HT-29 (cell line): ENCODE measurements at places on chromosomes 7 and 10. TPM values are rescaled to one million over a fixed set of nuclear protein-coding genes. Genes with fewer than 3 reads are reported as not detected.
A peak's percentile ranks its signal among the peaks of the same experiment; 100 is the strongest.

GRCh38 chr10:130463104-130463875 is 327.1 kb downstream of the GLRX3 start:
- DNase-seq: no peak

BLNK gene
- 0.08 and 0.16 TPM in 2 replicates for total RNA-seq

GRCh38 chr10:14751921-14752320 is 22.8 kb downstream of the FAM107B start:
- no peak for DNase-seq

DNA sequence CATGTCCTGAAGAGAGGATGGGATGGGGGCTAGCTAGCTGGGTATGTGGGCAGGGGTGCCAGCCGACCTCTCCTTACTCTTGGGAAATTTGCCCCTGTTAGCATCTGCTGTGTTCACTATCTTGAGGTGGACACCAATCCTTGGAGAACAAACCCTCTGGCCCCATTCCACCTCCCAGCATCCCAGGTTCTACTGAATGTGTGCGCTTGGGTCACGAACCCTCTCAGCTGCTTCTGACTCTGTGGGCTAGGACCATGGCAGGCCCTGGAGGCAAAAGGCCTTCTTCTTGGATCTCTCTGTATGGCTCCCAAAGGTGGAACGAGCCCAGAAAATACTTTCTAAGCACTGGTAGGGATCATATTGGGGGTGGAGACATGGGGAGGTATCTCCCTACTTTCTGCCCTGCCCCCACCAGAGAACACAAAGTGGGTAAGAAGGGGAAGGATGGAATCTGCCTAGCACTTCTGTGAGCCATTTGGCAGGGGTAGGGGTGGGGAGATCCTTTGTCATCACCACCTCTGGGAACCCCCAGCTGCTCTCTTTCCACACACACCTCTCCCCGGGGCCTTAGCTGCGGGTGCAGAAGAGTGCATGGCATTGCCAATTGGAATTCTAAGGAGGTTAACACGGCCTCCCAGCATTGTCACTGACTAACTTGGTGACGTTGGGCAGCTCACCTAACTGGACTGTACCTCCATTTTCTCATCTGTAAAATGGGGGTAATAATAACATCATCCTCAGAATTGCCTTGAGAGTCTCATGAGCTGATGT is 7.7 kb downstream of the UNC5B start:
- no peak for DNase-seq

GRCh38 chr7:96182424-96183158 is 139.3 kb downstream of the SLC25A13 start:
- DNase-seq: no peak

GPR37 gene
- total RNA-seq: 8.8 and 9.7 TPM in 2 replicates

- DNase-seq: no peak
Measured at GRCh38 chr10:60853107-60853506, 74.8 kb downstream of the CDK1 start.

DNA sequence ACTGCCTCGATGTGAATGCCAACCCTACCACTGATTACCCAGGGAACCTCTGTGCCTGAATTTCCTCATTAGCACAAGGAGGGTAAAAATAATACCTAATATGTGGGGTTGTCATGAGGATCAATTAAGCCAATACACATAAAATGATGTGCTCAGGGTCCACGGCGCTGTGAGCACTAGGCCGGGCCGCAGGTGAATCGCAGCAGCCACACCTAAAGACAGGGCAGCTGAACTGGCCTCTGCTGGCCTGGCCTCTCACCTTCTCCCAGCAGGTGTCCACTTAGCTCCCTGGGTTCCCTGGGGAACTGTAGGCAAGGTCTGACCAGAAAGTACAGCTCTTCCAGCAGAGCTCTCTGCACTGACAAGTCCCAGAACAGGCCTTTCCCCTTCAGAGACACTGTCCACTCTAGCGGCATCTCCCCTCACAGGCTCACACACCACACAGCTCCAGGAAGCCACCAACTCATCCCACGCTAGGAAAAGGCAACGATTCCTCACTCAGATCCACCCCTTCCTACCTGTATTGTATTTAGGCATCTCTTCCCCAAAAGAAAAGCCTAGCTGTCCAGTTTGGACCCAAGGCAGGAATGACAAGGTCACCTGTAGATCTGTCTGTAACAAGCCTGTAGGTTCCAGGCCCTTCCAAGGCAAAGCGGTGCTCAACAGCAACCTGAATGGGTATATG is 273.1 kb downstream of the USP6NL start:
- no peak for DNase-seq

NEURL1 gene
- total RNA-seq: 5.4 and 7.2 TPM in 2 replicates

TMEM184A gene
- 47.2 and 50.9 TPM in 2 replicates for total RNA-seq

BAMBI gene
- 0.68 and 1.4 TPM in 2 replicates for total RNA-seq

DNA sequence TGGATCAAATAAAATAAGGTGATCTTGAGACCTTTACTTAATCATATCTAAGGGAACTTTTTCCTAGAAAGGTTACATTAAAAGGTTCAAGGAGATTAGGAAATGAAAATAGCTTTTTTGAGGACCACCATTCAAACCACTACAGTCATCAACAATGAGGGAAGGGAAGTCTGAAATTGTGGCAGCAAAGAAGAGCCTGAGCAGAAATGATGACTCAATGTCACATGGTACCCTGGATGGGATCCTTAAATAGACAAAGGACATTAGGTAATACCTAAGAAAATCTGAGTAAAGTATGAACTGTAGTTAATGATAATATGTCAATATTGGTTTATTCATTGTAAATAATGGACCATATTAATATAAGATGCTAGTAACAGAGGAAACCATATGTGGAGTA is 236.0 kb downstream of the SEMA3D start:
- no peak for DNase-seq

- DNase-seq: peak; percentile 96
Measured at GRCh38 chr7:73623798-73624668, at the start of gene MLXIPL. TSS of gene MLXIPL (minus strand) at chr7:73624522. CDS start at chr7:73624492, 30 bp downstream.

DNA sequence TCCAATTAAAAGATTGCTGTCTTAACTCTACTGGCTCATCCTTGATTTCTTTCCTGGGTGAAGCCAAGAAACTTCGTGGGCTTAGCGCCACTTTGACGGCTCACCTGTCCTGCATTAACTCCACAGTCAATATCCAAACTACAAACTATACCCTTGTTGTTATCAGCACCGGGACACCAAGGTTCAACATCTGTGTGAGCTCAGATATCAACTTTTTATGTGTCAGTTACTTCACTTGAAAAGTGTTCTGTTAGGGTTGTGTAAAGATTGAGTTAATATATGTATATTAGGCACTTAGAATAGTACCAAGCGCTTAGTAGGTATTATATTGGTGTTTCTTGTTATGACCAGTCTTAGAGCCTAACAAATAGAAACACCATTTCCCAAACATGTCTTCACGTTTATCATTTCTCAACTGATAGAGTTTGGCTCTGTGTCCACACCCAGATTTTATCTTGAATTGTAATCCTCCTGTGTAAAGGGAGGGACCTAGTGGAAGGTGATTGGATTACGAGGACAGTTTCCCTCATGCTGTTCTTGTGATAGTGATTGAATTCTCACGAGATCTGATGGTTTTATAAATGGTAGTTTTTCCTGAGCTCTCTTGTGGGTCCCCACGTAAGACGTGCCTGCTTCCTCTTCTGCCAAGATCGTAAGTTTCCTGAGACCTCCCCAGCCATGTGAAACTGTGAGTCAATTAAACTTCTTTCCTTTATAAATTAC is 19.0 kb upstream of the ST8SIA6 start:
- DNase-seq: no peak

DNA sequence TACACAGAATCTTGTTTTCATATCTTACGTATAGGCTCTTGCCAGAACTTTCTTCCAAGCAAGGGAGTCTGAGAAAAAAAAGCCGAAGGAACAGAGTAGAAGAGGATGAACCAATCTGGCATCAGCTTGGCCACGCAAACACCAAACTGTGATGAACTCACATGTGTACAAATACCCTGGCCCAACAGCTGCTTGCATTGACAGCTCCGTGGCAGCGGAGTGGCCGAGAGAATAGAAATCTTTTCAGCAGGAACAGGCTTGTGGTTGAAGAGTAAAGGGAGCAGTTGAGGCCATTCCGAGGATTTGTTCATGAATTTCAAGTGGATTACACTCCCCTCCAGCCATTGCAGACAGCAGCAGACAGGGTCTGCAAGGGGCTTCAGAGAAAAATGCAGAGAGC is 173.8 kb upstream of the PLXNA4 start:
- DNase-seq: no peak

DNA sequence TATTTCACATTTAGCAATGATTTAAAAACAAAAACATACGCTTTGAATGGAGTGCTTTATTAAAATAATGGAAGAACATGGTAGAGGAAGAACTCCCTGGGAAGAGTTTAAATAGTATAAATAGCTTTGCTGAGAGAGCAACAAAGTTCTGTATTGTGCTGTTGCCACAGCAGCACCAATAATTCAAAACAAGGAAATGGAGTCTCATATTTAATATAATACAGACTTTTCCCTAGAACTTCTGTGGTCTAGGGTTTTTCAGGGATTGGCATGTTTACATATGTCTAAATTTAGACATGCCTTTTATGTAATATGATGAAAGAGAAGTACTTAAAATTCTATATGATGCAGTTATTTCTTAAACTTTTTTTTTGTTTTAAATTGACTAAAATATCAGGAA is 217.2 kb upstream of the HDAC9 start:
- DNase-seq: no peak

DNA sequence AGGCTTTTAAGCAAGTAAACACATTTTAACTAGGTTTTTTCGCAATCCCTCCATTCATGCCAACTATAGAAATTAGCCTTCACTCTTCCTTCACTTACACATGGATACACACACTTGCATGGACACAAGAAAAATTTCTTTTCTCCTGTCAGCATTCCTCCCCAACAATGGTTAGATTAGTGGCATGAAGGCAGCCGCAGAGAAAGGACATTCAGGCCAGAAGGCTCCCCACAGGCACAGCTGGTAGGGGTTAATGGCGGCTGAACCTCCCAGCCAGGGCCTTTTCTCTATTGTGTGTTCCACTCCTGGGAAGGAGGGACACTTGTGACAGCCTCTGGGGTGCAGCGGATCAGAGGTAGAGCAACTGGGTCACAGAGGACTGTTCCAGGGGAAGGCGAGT is 255.0 kb upstream of the SP8 start:
- DNase-seq: no peak

GJD4 gene
- total RNA-seq: not detected in 2 replicates

AGBL3 gene
- 0.18 and 0.31 TPM in 2 replicates for total RNA-seq

- DNase-seq: peak; percentile 49
Measured at GRCh38 chr7:117171106-117171505, 151.8 kb downstream of the WNT2 start.

MPP7 gene
- 2.2 and 4.5 TPM in 2 replicates for total RNA-seq

- DNase-seq: no peak
Measured at GRCh38 chr7:133646472-133647315, 393.8 kb downstream of the EXOC4 start.
